ENCODE measurements at places on chromosomes 5 and 9.

DNA sequence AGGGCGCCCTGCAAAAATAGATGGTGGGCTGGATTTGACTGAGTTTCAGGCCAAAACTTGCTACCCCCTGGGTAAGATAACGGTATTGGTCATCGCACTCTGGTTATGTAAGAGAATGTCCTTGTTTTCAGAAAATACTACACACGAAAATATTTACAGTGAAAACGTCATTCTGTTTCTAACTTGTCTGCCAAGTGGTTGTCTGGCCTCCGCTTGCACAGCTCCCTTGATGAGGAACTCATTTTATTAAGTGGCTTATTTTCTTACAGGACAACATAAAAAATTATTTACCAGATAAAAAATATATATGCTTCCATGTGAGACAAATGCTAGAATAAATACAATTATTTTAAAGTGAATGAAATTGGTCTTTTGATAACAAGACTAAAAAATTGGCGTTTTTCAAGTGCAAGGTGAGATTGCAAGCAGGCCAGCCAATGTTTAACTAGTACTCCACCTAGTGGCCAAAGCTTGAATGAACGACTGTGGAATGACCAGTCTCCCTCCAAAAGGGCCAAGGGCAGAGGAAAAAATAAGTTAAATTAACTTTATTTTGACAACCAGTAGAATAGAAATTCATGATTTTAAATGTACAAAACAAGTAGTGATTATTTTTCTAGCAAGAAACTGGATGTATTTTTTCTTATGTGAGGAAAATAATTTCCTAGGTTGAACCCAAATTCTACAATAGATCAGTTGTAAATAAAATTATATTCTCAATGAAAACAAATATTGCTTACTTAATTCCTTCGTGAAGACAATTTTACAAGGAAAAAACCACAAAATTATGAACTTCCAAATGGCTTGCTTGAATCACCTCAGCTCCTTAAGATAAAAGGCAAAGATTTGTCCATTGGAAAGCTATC is 93.2 kb downstream of the ZFAND5 start:
- no peak for DNase-seq

DNA sequence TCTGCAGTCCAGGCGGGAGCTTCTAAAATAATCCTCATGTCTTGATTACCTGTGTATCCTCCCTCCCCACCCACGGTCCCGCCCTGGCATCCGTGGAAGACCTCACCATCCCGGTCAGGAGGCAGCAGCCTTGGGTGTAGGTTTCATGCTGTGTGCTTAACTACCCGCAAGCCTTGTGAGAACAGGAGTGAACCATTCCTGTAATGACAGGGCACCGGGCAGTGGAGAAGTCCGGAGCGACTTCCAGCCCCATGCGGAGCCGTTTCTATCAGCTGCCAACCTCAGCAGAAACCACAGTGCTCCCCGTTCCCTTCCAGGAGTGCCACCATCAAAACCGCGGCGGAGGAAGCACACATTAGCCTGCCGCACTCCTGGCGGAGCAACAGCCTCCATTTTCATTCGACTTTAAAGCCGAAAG is 123.5 kb upstream of the LMX1B start:
- DNase-seq = no peak

DNA sequence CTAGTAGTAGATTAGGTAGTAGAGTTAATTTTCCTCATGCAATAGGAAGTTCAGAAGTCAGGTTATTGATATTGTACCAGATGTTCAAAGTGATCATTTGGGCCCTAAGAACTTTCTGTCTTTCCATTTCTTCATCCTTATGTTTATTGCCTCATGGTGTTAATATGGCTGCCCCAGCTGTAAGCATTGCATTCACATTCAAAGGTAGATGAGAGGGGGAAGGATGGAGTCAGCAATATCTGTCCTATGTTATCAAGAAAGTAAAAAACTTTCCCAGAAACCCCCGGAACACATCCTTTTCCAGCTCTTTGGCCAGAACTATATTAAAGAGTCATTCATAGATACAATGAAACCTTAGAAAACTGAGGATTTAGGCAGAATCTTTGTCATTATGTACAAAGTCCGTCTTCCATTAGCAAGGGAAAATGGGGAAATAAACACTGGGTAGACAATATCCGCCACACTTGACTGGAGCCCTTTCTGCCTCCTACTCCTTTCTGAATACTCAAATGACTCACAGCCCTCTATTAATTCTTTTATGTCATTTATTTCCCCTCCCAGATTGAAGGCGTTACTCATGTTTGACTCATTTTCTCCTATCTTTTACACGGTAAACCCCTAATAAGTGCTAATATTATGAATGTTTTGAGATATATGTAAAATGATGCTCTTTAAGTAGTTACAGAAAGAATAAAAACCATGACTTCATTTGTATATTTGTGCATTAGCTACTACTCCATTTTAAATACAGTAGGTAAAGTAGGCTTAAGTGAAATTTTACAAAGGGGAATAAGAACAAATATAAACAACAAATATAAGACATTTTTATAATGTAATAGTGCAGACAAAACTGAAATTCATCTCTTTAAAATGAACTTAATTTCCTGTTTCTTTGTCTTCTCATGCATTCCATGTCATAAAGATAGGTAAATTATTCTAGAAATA is 127.6 kb downstream of the SLF1 start:
- DNase-seq = no peak

DNA sequence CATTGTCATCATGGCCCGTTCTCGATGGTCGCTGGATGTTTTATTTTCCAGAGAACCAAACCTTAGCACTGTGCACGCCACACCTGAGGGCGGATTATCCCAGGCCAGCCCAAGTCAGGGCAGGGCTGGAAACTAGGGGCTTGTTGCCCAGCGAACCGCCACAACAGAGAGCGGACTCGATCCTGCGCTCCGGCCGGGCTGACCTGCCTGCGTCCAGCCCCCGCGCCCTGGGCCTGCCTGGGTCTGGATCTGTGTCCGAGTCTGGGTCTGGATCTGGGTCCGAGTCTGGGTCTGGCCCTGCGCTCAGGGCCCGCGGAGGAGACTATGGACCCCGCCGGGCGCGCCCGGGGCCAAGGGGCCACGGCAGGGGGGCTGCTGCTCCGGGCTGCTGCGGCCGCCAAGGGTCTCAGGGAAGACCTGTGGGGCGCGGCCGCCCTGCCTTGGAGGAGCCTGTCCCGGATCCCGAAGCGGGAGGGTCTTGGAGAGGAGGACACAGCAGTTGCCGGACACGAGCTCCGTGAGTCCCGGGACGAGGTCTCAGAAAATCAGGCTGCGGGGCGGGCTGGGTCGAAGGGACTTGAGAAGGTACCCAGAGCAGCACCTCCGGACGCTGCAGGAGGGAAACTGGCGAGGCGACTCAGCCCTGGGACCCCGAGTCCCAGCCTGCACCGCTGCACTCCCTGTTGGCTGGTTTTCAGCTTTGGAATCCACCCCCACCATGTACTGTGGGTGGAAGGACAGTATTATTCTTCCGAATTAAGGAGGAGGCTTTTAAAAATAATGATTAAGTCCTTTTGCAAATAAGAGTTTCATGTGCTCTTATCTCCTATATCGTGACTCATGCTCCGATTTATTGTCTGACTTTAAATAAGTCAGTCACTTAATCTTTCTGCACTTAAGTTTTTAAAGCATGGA is at the start of gene ANKDD1B:
TSS of gene ANKDD1B (plus strand) at position 143 of the 915 bp plus-strand sequence. CDS start at position 325, 182 bp downstream.
- no peak for DNase-seq

DNA sequence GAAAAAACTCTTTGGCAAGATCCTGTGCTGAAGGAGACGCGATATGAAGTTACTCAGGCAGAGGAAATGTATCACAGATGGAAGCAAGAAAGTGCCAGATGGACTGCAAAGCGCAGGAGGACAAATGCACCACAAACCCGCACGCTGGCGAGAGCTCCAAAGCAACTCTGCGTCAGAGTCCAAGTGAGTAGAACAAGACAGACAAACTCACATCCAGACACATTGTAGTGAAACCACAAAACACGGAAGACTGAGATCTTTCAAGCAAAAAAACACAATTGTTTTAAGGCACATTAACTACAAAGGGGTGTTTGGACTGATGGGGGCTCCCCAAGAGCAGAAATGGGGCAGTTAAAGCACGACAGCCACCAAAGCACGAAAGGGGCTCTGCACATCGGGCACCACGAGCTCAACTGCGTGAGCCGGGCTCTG is 39.2 kb upstream of the NKD2 start:
- no peak for DNase-seq

DNA sequence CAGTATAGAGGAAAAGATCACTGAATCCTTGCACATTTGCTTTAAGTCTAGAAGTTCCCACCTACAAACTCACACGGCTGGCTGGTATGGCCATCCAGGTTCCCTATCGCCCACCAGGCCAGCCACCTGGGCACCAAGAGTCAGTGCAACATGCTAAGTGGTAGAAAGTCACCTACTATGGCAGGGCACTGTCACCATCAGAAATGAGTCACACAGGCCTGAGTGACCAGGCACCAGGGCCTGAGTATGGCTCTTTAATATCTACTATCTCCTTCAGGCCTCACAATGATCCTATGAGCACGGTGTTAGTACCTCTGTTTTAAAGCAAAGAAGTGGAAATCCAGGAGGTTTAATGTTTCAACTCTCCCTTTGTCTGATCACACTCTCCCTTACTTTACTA is 156.2 kb downstream of the CDK5RAP2 start:
- DNase-seq = no peak

DNA sequence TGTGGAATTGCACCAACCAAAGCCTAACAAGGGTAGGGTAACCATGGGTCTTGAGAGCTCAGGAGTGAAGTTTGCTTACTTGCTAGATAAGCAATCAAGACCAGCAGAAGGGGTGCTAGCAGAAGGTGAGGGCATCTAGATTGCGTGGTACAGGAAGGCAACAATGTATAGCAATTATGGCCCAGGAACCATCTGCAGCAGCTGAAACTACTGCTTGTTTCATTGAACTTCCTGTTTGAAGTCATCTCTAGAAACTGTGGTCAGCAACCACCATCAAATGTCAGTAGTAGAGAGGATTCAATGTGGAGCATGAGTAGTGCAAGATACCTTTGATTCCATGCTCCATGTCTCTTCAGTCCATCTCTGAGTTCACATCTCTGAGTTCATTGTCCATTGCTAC is 462.1 kb upstream of the GRAMD2B start:
- no peak for DNase-seq

DNA sequence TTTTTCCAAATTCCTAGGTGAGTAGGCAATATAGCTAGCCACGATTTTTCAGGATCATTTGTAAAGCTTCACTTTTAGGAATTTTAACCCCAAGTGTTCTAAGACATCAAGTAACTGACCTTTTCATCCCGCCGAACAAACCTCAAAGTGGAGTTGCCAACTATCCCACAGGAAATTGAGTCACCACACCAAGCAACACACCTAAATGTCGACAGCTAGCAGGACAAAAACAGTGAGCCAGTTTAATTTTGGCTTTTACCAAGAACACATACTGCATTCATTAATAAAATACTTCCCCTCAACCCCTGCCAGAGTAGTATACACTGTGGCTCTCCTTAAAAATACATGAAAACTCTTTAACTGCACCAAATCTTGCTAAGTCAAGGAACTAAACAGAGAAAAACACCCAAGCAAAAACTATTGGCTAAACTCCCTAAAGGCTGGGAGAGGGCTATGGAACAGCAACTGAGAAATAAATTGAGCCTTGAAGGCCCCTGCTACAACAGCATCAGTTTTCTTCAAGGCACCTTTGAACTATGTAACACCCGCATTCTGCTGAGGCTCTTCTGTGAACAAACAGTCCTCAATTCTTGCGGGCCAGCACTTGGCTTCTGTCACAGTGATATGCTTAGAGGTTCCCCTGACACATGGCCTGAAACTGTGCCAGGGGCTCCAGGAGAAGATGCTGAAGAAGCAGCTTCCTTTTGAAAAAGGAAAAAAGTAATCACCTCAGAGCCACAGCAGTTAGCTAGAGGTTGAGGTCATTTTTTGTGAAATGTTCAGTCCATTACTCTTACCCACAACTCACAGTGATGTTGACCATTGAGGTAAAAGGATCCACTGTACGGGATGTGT is 459.6 kb downstream of the RAB3C start:
- DNase-seq = no peak

DNA sequence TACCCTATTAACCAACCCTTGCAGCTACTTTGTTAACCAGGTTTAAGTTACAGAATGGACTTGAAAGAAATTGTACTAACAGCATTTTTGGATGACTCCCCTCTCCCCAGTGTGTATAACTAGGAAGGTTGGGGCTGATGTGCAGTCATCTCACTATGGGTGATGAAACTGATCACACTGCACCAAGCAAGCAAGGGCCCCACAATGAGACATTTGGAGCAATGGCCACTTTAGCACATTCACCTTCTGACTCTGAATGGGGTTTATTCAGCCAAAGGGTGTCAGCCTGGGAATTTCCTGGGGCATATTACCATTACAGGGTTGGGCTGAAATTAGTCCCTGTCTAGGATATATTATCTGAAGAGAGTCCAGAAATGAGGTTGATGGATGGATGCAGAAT is 18.7 kb upstream of the CYFIP2 start:
- no peak for DNase-seq

- DNase-seq = no peak
Measured at GRCh38 chr9:38619556-38620447, 594 bp downstream of the ANKRD18A start.

DNA sequence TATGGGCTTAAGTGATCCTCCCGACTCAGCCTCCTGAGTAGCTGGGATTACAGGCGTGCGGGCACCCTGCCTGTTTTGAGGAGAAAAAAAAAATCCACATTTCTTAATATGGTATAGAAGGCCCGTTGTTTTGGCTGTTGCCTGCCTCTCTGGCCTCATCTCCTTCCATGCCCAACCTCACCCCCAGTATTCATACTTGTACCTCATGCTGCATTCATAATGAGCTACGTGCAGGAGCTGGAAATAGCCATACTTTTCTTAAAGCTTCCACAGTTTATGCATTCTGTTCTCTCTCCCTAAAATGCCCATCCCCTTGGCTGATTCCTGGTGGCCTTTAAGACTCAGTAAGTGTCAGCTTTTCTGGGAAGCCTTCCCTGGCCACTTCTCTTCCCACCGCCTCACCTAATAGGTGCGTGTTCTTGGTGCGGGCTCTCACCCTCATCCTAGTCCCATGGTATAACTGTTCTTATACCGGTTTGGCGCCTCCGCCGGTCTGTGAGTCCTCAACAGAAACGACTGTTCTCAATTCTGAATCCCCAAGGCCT is 2.1 kb upstream of the TPM2 start:
- DNase-seq = no peak

GRCh38 chr5:43582082-43583005 is 20.6 kb upstream of the NNT start:
- DNase-seq = no peak

GRCh38 chr9:69675563-69675962 is 3.4 kb upstream of the APBA1 start:
- DNase-seq = no peak

- DNase-seq = no peak
Measured at GRCh38 chr9:25212361-25212760, 465.9 kb downstream of the TUSC1 start.

GRCh38 chr5:39816866-39817265 is 392.1 kb upstream of the DAB2 start:
- DNase-seq = no peak

GRCh38 chr5:88298425-88298824 is 29.8 kb upstream of the TMEM161B start:
- no peak for DNase-seq

DNA sequence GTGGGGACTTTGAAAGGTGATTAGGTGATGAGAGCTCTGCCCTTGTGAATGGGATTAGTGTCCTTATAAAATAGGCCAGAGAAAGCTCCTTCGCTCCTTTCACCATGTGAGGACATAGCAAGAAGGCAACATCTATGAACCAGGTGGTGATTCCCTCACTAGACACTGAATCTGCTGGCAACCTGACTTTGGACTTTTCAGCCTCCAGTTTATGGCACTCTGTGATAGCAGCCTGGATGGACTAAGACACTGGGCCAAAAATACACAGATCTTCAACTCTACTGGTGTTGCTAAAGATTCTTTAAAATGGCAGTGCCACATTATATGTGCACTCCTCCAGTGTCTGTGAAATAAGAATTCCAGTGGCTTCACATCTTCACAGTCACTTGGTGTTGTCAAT is 41.2 kb upstream of the COL15A1 start:
- no peak for DNase-seq

Data from activated naive CD8-positive, alpha-beta T cell treated with anti-CD3 and anti-CD28 coated beads, Interleukin-2, amount 50 U/mL, for 16 hours (primary cell).